Effector CD8-positive, alpha-beta T cell (primary cell): ENCODE measurements at places on chromosomes 2 and 18.

GRCh38 chr2:190319555-190320498 is at the start of gene HIBCH:
HIBCH (minus strand) TSS chr2:190319826; CDS start chr2:190319750, 76 bp downstream.
- DNase-seq = peak; percentile 80

DNA sequence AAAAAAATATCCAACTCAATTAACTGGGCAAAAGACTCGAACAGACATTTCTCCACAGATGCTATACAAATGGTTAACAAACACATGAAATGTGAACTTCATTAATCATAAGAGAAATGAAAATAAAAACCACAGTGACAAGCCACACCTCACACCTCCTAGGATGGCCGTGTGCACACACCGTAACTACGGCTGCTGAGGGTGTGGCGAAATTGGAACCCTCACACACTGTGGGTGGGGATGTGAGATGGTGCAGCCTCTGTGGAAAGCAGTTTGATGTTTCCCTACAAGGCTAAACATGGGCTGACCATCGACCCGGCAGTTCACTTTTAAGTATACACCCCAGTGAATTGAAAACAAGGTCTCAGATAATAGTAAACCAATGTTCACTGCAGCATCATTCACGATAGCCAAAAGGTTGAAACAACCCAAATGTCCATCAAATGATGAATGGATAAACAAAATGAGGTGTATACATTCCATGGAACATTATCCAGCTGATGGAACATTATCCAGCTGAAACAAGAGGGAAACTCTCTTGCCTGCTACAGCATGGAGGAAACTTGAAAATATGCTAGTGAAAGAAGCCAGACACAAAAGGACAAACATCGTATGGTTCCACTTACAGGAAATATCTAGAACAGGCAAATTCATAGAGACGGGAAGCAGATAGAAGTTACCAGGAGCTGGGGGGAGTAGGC is 32.2 kb downstream of the ZAP70 start:
- DNase-seq = no peak

GRCh38 chr18:50057009-50057408 is 137.9 kb downstream of the MYO5B start:
- no peak for DNase-seq

DNA sequence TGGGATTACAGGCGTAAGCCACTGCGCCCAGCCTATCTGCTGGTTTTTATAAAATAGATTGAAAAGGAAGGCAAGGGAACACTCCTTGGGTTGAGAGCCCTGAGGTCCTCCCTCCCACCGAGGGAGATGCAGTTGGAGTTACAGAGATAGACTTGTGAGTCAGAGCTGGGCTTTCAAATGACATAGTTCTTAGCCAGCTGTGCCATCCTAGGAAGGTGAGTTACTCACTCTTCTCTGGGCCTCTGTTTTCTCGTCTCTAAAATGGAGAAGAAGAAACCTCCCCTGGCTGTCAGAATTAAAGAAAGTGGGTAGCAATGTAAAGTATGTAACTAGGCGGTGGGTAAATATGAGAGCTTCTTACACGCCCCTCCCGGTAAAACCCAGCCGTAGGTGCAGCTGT is 2.4 kb downstream of the LRRFIP1 start:
- DNase-seq = no peak

- DNase-seq = no peak
Observed at GRCh38 chr18:52060607-52061304, 279.2 kb upstream of the DCC start.

DNA sequence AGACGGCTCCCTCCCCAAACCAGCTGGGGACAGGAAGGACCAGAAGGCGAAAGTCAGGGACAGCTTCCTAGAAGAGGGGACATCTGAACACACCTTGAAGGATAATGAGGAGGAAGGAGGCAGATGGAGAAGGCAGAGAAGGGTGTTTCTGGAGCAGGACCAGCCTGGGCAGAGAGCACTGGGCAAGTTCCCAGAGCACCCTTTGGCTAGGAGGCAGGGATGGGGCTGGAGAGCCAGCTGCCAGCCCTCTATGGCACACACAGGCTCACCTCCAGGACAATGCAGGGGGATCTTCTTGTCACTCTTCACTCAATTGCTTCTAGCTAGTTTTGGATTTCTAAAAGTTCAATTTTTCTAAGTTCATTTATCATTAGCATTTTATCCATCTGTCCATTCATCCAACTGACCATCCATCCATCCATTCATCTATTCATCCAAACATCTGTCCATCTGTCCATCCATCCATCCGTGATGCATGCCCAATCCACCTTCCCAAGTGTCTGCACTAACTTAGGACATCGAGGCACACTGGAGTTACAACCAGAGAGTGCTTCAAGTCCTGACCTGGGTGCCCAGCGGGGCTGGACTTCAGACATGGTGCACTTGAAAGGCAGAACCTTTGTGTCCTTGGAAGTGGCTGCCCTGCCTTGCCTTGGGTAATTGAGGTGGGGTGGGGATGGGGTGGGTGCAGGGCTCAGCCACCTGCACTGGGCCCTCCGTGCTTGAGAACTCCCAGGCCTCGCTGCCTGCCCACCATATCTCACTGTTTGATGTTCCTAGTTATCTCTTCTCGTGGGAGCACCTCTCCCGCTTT is 42.5 kb downstream of the INHBB start:
- no peak for DNase-seq

- no peak for DNase-seq
Observed at GRCh38 chr2:197092431-197092830, 165.9 kb upstream of the PGAP1 start.

DNA sequence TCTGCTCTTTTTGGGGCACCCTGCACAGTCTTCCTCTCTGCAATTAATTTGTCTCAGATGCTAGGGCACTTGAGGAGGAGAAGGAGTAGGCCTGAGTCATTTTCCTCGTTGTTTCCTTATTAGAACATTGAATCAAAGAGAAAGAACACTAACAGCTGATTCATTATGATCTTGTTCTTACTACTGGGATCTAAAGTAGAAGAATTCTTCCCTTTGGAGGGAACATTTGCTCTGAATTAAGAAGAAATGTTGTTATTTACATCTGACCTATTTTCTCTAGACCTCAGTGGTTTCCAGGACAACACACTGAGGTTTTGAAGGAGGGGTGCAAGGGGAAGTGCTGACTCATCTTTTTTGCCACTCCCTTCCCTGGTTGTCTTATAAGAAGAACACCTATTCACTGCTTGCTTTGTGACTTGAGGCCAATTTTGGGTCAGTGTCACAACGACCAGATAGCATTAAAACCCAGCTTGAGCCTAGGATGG is 24.3 kb upstream of the STAT1 start:
- DNase-seq = no peak

GRCh38 chr2:172173174-172173706 is 70.5 kb upstream of the DLX2 start:
- no peak for DNase-seq

GRCh38 chr2:128501700-128502099 is 183.0 kb upstream of the HS6ST1 start:
- DNase-seq = no peak

GRCh38 chr2:219512524-219513216 is 1.6 kb upstream of the ASIC4 start:
- no peak for DNase-seq

- DNase-seq = no peak
Observed at GRCh38 chr18:51617572-51618260, 420.2 kb upstream of the MEX3C start.

- no peak for DNase-seq
Observed at GRCh38 chr2:150571121-150571520, 83.7 kb upstream of the RND3 start.

DNA sequence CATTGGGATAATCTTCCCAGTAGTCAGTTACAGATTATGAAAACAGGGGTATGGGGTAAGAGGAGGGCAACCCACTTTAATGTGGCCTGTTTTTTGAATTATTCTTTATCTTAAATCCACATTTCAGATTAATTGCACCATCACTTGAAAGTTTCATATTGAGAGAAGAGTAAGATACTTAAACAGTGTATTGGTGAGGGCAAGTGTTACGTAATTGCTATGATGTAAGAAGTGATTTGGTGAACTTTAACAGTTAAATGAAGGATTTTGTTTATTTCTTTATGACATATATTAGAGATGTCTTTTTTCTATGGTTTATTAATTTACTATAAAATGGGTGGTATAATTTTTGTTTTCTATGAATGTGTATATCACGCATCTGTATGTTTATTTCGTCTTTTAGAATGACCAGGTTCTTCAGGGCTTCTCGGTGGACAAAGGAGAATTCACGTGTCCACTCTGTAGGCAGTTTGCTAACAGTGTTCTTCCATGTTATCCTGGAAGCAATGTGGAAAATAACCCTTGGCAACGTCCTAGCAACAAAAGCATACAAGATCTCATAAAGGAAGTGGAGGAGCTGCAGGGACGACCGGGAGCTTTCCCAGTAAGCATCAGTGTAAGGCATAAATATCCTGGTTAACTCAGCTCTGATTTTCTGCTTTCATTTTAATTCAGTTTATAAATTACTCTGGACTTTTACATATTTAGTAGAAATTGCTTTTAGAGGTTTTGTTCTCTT is 171.2 kb upstream of the MYO3B start:
- DNase-seq = no peak

- DNase-seq = no peak
Observed at GRCh38 chr2:229343661-229344060, 72.6 kb upstream of the PID1 start.

- DNase-seq = no peak
Observed at GRCh38 chr2:165827016-165827920, 33.2 kb upstream of the GALNT3 start.

GRCh38 chr2:1601067-1601412 is 143.3 kb downstream of the PXDN start:
- DNase-seq = no peak

DNA sequence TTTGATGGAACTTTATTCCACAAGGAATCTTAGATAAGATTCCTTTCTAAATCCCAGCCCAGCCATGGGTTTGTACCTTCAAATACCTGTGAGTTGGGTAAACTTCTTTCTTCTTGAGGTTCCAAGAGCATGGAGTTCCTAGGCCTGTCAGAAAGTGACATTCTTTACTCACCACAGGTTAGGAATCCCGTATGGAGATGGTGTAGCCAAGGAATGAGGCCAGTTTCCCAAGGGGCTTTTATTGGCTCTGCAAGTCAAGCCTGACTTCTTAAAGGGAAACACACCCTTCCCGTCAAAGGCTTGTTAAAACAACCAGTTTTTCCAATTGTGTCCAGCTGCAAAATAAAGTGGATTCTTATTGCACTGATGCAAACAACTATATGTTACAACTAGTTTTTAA is 45.8 kb downstream of the STK17B start:
- no peak for DNase-seq

GRCh38 chr2:191677646-191678436 is at the start of gene NABP1:
NABP1 (plus strand) TSS chr2:191678136; CDS start chr2:191678615, 479 bp downstream.
- peak; percentile 98 for DNase-seq

DNA sequence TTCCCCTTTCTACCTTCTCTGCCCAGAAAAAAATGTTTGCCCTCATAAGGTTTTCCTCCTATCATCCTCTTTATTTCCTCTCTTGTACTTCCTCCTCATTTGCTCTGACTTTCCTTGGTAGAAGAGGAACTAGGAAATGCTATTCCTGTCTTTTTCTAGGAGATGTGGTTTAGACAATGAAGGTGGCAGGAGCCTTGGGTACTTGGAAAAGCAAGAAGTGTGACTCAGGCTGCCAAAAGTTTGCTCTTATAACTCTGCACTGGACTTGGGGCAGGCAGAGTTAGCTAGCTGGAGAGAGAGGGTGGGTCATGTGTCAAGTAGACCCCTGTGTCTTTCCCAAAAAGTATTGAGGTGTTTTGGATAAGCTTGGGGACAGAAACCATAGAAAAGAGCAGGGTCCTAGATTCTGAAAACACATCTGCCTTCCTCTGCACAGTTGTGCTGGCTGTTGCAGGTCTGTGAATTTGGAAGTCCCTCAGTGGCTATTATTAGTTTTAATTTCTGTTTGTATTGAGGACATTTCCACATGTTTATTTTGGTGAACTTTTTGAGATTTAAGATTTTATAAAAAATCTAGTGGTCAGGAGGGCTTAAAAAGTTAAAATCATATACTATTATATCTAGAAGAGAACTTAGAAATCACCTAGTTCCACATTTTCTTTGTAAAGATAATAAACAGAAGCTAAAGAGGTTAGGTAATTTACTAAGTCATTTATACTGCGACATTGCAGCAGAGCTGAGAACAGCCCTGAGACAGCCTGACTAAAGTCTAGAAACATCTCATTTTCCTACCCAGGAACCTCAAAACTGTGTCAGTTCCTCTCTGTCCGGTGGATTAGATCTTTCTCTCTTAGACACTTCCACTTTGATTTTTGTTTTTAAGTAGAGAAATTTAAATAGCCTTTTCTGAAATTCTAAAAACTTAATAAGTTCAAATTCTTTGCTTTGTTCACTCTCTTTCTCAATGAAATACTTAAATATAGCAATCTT is 16.0 kb downstream of the INSIG2 start:
- DNase-seq = no peak

DNA sequence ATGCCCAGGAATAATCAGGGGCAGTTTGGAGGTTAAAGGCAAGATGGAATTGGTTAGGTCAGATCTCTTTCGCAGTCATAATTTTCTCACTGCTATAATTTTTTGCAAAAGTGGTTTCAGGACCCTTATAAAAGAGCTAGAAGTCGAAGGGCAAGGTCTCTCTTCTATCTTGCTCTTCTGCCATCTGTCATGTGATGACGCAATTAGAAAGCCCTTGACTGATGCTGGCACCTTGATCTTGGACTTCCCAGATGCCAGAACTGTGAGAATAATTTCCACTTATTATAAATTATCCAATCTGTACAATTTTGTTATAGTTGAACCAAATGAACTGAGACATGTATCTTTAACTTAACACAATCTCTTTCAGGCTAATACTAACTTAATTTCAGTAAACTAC is 6.3 kb upstream of the RALBP1 start:
- no peak for DNase-seq

GRCh38 chr2:9401646-9402371 is 21.5 kb downstream of the ITGB1BP1 start:
- no peak for DNase-seq

DNA sequence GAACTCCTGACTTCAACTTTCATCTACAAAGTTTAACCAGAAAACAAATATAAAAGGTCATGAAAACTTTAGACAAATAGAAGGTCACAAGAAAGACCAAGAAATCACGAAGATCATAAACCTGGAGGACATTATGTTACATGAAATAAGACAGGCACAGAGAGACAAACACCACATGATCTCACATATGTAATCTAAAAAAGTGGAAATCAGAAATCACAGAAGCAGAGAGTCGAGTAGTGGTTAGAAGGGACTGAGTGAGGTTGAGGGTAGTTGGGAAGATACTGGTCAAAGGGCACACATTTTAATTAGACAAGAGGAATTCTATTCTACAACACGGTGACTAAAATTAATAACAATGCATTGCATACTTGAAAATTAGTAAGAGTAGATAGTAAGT is 1.4 kb downstream of the GCFC2 start:
- DNase-seq = no peak

GRCh38 chr2:197249381-197250083 is 61.0 kb downstream of the ANKRD44 start:
- DNase-seq = no peak

GRCh38 chr2:154375579-154375931 is 322.9 kb upstream of the KCNJ3 start:
- no peak for DNase-seq
